ACHN (cell line): ENCODE measurements at places on chromosomes 1 and 21.

GRCh38 chr1:20729155-20729931 is 3.2 kb downstream of the SH2D5 start:
- no peak for DNase-seq

- DNase-seq: no peak
Observed at GRCh38 chr1:15764269-15764764, 5.7 kb downstream of the FBLIM1 start.

- peak; percentile 60 for DNase-seq
Observed at GRCh38 chr1:196317535-196318522, 290.4 kb downstream of the KCNT2 start.

GRCh38 chr21:31671931-31672330 is 12.4 kb downstream of the SOD1 start:
- DNase-seq: no peak

- peak; percentile 81 for DNase-seq
Observed at GRCh38 chr1:226109829-226110248, 47.3 kb downstream of the H3-3A start.

GRCh38 chr21:46604975-46605766 is at the start of gene S100B:
S100B (minus strand) TSS chr21:46605082; CDS start chr21:46602415, 2,667 bp downstream.
- DNase-seq: no peak

DNA sequence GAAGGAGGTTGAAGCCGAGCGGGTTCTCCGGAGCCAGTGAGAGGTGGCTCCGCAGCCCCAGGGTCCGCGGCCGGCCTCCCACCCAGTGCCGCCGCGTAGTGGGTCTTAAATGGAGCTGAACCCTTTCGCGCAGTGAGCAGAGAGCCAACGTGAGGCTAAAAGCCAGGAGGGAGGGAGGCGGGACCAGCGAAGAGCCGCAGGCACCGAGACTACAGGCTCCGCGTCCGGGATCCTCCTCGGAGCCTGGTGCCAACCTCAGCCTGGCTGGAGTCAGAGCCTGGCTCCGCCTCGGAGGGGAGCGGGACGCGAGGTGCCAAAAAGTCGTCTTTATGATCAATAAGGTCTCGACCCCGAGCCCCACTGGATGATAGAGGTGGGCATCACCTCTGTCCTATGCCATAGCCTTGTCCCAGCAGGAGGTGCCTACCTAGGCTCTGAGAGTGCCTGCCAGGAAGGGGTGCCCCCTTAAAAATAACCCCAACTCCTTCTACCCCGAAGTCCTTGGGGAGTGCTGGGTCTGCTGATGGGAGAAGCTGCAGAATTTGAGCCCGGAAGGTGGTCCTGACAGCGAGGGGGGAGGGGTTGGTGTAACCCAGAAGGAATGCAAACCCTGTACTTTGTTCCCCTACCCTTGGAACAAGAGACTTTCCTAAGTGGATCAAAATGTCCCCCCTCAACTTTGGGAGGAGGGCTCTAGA is 1.6 kb downstream of the IGSF21 start:
- no peak for DNase-seq

DNA sequence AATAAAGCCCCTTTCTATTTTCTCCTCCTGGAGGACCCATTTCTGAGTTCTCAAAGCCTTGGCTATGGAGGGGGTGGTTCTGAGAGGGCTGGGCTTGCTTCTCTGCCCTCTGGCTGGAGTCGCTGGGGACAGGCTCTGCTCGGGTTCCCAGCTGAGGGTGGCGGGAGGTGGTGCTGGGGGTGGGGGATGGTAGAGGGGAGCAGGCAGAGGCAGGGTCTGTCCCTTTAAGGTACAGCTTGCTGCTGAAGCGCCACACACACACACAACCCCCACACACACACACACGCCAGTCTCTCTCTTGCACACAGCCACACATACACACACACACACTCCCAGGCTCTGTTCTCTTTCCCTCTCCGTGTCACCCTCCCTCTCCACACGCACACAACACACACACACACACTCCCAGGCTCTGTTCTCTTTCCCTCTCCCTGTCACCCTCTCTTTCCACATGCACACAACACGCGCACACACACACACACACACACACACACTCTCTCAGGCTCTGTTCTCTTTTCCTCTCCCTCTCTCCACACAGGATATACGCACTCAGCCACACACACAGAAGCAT is 69.8 kb upstream of the SSBP3 start:
- DNase-seq: no peak

GRCh38 chr1:156090138-156090839 is 8.0 kb upstream of the MEX3A start:
- DNase-seq: no peak

DNA sequence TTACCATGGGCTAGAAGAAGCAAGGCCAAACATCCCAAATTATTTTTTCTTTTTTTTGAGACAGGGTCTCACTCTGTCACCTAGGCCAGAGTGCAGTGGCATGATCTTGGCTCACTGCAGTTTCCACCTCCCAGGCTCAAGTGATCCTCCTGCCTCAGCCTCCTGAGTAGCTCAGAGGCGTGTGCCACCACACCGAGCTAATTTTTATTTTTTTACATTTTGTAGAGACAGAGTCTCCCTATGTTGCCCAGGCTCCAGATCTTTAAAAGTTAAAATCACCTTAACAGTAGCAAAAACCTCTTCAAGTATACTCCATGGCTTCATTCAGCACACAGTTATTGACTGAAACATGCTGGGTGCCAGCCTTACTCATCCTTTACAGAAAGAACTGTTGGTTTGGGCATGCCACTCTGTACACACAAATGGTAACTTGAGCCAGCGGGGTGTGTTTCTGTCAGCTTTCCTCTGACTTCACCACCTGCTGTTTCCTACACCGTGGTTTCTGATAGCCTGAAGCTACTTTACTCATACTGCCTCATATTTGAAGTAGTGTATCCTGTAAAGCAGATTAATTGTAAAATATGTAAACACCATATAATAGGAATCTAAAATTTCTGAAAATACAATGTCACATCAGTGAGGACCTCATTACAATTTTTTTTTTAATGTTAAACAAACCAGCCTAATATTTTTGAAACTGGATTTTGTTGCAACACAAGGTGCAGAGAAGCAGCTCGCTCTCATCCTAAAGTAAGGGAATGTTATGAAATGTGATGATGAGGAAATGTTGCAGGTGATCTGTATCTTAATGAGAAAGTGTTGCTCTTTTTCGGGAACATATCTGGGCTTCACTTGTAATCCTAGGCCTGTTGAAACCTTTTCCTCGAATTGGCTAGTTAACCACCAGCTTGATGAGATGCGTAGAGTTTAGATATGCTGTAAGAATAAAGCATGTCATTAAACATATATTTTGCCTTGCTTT is 113.9 kb downstream of the ATP5PO start:
- DNase-seq: no peak

DNA sequence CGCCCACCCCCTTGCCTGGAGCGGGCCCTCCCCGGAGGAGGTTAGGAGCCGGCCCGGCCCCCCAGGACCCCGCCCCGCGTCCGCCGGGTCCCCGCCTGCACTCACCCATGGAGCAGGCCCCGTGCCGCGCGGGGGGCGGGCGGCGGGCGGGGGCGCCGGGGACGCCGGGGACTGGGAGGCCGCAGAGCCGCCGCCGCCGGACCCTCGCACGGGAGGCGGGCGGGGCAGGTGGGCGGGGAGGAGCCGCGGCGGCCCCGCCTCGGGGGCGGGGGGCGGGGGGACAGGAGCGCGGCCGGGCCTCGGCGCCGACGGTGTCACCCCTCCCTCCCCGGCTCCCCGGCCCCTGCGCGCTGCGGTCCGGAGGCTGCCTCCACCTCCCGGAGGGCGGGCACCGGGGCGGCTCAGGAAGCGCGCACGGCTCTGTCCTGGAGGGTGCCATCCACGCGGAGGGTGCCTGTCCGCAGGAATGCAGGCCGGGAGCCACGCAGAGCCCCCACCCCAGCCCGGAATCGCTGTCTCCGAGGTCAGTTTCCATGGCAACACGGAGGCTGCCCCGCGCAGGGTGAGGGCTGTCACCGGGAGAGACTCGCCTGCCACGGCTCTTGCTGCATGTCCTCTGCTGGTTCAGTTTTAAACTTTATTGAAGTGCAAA is 5.9 kb upstream of the PLEKHG5 start:
- DNase-seq: peak; percentile 62

- no peak for DNase-seq
Observed at GRCh38 chr1:66335859-66336640, 197.9 kb upstream of the SGIP1 start.

GRCh38 chr1:232687728-232688127 is 57.8 kb upstream of the SIPA1L2 start:
- no peak for DNase-seq

GRCh38 chr21:37257967-37258877 is 8.9 kb downstream of the VPS26C start:
- peak; percentile 64 for DNase-seq

DNA sequence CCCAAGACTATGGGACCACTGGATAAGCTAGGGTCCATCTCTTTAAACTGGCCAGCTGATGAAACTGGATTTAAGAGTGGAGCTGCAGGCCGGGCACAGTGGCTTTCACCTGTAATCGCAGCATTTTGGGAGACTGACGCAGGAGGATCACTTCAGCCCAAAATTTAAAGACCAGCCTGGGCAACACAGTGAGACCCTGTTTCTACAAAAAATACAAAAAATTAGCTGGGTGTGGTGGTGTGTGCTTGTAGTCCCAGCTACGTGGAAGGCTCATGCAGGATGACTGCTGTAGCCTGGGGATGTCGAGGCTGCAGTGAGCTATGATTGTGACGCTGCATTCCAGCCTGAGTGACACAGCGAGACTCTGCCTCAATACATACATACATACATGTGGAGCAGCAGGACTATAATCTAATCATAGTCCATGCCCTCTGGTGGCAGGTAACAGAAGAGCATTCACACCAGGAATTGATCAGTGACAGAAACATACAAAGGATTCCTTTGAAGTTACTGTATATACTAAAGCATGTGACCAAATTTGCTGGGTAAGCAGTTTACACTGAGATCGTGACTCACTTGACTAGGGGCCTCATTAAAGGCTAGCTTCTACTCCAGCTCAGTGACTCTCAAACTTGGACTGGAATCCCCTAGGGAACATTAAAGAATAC is 101.5 kb upstream of the SLFNL1 start:
- DNase-seq: peak; percentile 72

GRCh38 chr1:49104575-49104974 is 327.9 kb upstream of the BEND5 start:
- DNase-seq: no peak

DNA sequence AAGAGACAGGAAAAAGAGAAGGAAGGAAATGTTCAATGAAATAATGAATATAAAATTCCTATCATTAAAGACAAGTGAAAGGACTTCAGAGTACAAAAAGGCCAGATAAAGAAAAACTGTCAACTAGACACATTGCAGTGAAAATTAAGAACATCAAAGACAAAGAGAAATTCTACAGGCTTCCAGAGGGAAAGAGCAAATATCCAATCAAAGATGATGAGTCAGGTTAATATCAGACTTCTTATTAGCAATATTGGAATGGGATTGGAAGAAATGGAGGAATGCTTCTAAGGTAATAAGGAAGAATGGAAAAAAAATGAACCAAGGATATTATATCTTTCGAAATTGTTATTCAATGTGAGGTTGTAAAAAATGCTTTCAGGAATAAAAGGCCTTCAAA is 7.8 kb downstream of the PLA2G2A start:
- no peak for DNase-seq

DNA sequence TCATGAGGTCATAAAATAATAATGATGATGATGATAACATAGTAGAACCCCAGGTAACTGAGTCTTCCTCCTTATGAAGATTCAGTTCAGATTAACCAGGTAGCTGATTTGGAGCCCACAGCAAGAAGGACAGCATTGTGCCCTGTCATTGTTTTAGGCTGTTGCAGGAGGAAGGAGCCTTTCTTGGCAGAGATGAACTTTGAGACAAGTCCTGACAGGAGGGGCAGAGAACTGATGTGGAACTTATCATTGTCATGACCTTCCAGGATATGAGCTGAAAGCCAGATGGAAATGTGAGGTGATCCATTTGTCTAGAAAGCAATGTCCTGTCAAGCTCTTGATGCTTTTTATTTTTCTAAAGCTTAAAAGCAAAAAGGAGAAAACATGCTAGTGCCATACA is 132.6 kb upstream of the COA6 start:
- no peak for DNase-seq

DNA sequence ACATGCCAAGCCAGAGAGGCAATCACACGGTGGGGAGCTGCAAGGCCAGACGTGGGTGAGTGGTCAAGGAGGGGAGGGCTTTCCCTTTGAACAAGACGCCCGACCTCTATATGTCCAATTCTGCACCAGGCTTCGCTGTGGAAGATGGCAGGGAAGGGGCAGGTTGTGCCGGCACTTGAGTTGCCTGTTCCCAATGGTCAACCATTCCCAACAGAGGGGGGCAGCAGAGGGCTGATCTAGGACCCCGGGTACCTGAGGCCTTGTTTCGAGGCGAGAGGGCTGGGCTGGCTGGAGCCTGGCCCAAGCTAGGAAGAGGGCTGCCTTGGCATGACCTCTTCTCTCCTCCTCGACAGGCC is 64.9 kb downstream of the TMEM53 start:
- DNase-seq: peak; percentile 39

GRCh38 chr1:24762133-24762676 is 17.0 kb downstream of the CLIC4 start:
- DNase-seq: no peak

GRCh38 chr1:23428136-23428905 is 3.8 kb upstream of the TCEA3 start:
- DNase-seq: no peak

GRCh38 chr1:232704694-232705680 is 75.1 kb upstream of the SIPA1L2 start:
- no peak for DNase-seq

DNA sequence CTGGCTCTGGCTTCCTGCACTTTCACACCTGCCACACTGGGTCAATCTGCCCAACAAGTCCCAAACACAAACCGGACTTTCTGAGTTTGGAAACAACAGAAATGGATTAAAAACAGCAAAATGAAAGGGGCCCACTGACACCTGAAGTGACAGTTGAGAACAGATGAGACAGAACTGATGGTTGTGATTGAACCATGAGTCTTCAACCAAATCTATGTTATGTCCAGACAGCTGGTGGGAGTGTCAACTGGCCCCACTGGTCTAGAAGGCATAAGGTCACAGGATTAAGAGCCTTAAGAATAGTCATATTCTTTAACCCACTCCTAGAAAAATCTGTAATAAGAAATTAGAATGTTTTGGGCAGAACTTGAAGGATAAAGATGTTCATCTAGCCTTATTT is 13.0 kb upstream of the ATP13A2 start:
- no peak for DNase-seq

DNA sequence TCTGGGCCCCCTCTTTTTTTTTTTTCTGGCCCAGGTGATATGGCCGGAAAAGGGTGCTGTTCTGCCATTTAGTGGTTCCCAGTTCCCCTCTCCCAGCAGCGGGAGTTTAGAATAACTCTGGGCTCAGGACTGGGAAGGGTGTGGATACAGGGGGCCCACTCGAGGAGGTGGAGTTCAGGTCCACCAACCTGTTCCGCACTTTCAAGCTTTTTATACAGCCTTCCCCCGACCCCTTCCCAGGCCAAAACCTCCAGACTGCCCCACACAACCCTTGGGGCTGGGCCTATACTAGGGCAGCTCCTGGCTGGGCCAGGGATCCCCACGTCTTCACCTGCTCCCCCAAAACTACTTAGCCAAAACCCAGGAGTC is 402 bp downstream of the PLEKHG5 start:
- DNase-seq: peak; percentile 38
